ENCODE measurements at places on chromosomes 12 and 14.

DNA sequence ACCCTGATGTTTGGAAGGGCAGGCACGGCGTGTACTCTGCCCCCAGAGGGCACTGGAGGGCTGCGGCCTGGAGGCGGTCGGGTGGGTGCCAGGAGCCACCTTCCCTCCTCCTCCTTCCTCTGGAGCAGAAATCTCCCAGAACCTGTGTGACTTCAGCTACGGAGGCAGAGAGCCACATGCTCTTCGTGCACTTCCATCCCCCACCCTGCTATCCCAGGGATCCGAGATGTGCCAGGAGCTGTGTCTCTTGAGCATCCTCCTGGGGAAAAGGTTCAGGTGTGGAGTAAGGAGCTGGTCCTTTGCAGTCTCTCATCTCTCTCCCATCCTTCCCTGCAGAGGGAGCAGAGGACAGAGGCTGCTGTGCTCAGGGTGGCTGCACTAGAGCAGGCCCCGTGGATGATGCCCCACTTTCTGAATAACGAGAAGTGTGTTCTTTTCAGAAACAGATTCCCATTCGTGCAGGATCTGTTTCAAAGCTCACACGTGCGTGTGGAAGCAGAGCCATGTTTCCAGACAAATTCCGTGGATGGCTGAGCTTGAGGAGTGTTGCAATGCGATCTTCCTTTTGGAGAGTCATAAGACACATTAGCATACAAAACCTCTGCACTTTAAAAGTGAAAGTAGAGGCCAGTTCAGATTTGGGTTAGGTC lies 162.9 kb downstream of the ADGRD1 start:
- DNase-seq = peak; percentile 15

GRCh38 chr12:9096563-9097176 lies 19.0 kb downstream of the A2M start:
- no peak for DNase-seq

- no peak for DNase-seq
Observed at GRCh38 chr14:68791902-68792677, 777 bp downstream of the ZFP36L1 start.

GRCh38 chr14:93395231-93395630 lies 35.5 kb upstream of the UNC79 start:
- no peak for DNase-seq

GRCh38 chr12:94150240-94151121 lies 2.1 kb downstream of the PLXNC1 start:
- no peak for DNase-seq

- peak; percentile 47 for DNase-seq
Observed at GRCh38 chr14:31933716-31934115, 143.4 kb upstream of the ARHGAP5 start.

GRCh38 chr12:93180566-93180965 lies 197.2 kb upstream of the NUDT4 start:
- no peak for DNase-seq

DNA sequence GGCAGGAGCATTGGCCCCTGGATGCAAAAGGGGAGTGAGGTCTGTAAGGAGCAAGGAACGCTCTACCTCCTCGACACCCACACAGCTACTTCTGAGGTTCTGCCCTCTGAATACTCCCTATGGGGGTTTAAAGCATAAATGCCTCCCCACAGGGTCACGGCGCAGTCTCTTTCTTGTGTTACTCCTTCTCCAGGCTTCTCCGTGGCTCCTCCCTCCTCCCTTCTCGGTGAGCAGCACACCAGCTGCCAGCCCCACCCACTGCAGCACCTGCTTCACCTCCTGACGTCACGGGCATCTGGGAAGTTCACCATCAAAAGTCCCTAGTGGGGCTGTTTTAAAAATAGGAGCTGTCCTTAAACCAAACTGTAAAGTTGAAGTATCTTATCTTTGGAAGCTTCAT lies 67.3 kb downstream of the SPTB start:
- no peak for DNase-seq

DNA sequence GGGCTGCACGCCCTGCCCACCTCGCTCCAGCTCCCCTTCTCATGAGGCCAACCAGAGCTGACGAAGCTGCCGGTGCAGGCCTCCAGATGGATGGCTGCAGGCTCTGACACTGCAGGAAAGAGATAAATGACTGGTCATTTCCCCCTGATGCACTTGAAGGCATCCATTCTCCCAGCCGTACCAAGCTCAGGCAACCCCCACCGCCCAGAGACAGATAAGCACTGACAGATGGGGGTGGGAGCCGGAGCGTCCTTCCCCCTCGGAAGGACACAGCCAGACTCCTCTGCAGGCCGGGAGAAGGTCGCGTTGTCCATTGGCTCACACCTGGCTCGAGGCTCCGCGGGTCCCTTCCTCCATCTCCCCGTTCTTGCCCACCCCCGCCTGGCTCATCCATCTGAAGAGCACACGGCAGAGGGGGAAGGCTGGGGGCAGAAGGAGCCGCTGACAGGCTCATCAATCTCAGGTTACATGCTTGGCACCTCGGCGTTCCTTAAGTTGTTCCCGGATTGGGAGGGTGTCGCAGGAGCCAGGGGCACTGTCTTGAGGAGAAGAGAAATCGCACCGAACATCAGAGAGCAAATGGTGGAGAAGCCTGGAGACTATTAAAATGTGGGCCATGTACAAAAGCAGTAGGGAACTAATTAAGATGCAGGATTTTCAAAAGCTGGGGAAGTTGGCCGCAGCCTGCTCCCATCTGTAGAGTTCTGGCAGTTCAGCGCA lies 151.6 kb downstream of the DPF3 start:
- DNase-seq = no peak

DNA sequence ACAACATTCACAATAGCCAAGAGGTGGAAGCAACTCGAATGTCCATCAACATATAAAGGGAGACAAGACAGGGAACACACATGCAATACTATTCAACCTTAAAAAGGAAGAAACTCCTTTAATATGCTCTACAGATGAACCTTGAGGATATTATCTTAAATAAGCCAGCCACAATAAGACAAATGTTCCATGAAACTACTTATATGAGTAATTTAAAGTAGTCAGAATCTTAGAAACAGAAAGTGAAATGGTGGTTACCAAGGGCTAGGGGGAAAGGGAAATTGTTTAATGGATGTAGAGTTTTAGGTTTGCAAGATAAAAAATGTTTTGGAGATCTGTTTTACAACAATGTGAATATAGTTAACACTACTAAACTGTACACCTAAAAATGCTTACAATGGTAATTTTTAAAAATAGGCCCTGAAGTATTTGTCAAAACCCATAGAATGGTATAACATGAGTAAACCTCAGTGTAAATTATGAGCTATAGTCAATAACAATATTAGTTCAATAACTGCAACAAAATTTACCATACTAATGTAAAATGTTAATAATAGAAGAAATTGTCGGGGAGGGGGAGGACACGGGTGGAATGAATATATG lies 71.1 kb downstream of the EGLN3 start:
- DNase-seq = no peak

GRCh38 chr14:68951800-68952530 lies 27.1 kb downstream of the ACTN1 start:
- DNase-seq = no peak

- no peak for DNase-seq
Observed at GRCh38 chr14:42378274-42378673, 771.6 kb downstream of the LRFN5 start.

- DNase-seq = no peak
Observed at GRCh38 chr12:1346126-1346525, 248.3 kb downstream of the FBXL14 start.

- DNase-seq = no peak
Observed at GRCh38 chr14:28323951-28324741, 442.4 kb upstream of the FOXG1 start.

DNA sequence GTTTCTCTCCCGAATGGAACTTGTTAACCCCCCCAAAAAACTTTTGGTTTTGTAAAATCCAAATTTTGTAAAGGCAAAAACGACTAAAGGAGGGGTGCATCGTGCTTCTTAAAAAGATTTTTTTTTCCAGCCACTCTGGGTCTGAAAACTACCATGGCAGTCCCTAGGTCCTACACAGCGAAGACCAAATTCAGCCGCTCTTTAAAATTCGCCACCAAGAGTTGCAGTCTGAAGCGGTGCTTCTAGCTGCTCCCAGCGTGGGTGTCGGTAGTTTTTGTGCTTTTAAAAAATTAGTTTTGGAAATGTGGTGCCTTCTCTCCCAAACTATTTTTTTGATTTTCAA lies 873 bp upstream of the GSC start:
- DNase-seq = no peak

DNA sequence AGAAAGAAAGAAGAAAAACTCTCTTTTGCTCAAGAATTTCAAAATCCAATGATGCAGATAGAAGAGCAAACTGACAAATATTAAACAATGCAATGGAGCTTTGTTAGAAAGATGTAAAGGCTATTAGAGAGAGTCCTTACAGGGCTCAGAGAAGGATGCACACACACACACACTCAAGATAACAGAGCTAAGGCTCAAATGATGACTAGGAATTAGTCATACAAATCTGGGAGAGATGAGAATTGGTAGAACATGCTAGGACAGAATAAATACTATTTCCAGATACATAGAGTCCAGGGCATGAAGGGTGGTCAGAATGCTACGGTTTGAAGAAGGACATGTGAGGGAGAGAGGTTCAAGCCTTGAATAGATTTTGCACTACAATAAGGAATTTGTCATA lies 650.1 kb upstream of the MDGA2 start:
- DNase-seq = no peak

GRCh38 chr12:109650808-109651207 lies 62.8 kb upstream of the FAM222A start:
- no peak for DNase-seq

DNA sequence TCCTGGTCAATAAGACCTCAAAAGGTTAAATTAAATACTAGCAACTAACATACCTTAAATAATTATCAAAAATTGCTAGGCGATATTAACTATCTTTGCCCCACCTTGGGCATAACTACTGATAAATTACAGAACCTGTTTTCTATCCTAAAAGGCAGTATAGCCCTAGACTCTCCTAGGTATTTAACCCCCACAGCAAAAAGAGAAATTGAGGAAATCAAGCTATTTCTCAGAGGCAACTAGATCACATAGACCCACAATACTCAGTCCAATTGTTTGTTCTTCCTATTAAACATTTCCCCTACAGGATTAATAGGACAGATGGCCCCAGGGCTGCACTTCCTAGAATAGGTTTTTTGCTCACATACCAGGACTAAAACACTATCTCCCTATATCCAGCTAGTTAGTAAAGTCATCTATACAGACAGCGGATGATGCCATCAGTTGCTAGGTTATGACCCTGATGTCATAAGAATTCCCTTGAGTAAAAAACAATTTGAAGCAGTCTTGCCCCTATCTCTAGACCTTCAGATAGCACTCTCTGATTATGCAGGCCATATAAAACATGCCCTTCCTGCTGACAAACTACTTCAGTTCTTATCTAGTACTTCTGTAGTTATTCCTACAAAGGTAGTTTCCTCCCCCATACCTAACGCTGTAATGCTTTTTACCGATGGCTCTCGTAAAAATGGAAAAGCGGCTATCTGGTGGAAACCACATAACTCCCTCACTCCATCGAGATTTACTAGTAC lies 118.4 kb downstream of the PPHLN1 start:
- DNase-seq = no peak

- peak; percentile 34 for DNase-seq
Observed at GRCh38 chr12:40142001-40142744, 36.3 kb upstream of the SLC2A13 start.

GRCh38 chr12:45355730-45356129 lies 139.8 kb downstream of the ANO6 start:
- peak; percentile 41 for DNase-seq

DNA sequence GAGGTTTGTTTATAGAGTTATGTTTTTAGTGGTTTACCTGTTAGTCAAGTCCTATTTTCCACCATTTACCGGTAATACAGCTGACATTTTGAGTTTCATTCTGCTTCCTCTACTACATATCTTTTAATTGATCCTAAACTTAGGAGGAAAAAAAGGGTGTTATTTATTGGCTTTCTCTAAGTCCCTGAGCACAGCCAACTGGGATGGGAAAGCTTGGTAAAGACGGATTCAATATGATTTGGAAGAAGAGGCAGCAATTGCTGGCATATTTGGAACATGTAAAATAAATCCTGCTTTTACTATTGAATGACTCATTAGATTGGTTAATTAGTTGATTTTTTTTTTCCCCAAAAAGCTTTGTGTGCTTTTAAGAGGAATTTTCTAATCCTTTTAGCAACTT lies 475.7 kb downstream of the PRKD1 start:
- DNase-seq = no peak

GRCh38 chr12:19129122-19129485 lies 429 bp upstream of the PLEKHA5 start:
- DNase-seq = peak; percentile 46

DNA sequence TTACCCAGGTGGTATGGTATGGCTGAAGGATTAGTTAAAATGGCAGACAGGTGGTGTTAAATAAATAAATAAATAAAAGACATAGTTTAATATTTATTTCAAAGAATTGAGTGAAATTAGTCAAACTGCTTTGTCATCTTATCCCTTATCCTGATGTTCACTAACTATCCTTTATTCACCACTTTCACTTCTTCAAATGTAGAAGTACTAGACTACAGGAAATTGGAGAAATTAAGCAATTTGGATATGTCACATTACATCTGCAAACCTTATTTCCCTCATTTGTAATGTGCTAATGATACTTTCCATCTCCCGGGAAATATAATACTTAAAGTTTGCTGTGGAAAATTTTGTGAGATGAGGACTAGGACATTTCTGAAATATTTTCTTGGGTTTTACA lies 1195.7 kb downstream of the LRFN5 start:
- no peak for DNase-seq

- peak; percentile 99 for DNase-seq
Observed at GRCh38 chr14:22338917-22339715, 249.9 kb downstream of the DAD1 start.

DNA sequence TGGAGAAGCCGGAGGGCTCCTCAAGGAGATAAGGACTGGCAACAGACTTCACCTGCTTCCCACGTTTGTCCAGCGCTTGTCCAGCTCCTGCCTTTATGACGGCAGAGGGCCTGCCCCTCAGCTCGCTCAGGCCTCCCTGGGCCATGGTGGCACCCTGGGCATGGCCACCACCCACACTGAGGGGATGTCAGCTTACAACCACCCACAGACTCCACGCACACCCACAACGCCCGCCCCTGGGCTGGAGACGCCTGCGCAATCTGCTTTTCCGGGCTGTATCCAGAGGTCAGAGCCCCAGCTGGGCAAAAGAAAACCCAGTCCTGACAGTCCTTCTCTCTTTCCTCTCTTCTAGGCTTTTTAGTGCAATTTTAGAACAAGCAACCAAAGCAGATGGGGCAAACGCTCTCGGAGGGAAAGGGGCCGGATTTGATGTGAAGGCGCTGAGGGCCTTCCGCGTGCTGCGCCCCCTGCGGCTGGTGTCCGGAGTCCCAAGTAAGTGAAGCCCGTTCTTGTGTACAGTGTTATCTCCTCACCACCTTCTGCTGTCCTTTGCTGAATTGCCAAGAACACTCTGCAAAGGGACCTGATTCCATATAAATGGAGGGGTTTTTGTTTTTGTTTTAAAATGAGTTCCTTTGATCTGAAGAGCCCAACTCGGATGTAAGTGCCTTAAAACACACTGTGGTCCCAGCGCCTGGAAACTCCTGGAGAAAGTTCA lies 337.4 kb upstream of the FKBP4 start:
- DNase-seq = peak; percentile 26

- peak; percentile 70 for DNase-seq
Observed at GRCh38 chr14:68124979-68125731, 305.6 kb downstream of the RAD51B start.
